CD4-positive, CD25-positive, alpha-beta regulatory T cell (primary cell): ENCODE measurements at places on chromosomes 12 and 14. TPM values are rescaled to one million over a fixed set of nuclear protein-coding genes. Genes with fewer than 3 reads are reported as not detected.
A peak's percentile ranks its signal among the peaks of the same experiment; 100 is the strongest.

Gene MYO1H
- total RNA-seq, result not detected

- no peak overlapping the region for H3K27ac ChIP-seq
- H3K4me1 ChIP-seq, result peaks cover 22% of the 10 kb centered on the region
- H3K4me3 ChIP-seq, result no peak overlapping the region
- no peak for DNase-seq
Measured at GRCh38 chr12:120125792-120126634, 9.5 kb upstream of the RAB35 start.

DNA sequence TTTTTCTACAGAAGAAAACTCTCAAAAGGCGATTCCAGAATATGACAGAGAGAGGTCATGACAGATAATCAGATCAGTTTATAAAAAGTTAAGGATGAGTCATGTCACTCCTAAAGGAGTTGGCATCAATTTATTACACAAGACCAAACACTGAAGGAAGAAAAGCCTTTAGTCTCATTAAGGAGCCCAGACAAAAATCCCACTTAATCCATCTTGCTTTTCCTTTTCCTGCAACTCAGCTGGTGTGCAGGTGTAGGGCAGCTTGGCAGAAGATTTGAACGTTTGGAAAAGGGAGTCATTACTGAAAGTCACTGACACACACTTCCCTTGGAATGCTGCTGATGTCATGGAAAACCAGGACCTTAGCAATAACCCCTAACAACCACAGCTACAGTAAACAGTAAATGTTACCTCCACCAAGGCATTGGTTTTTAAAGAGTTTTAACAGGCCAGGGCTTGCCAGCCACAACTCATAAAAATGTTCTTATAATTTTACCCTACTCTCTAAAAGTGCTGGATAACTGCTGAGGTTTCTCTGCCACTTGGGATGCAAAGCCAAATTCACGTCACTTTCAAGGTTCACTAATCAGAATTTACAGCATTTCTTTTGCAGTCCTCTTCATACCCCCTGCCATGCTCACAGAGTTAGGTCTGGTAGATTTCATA lies 320.6 kb downstream of the RAD51B start:
- H3K27me3 ChIP-seq, result no peaks in the 10 kb centered on the region
- H3K36me3 ChIP-seq, result no peaks in the 10 kb centered on the region
- peaks cover 5% of the 10 kb centered on the region for H3K4me1 ChIP-seq
- no peak overlapping the region for H3K4me3 ChIP-seq

- no peak for DNase-seq
- no peaks in the 10 kb centered on the region for H3K36me3 ChIP-seq
- no peak overlapping the region for H3K27ac ChIP-seq
- no peaks in the 10 kb centered on the region for H3K4me1 ChIP-seq
- no peaks in the 10 kb centered on the region for H3K27me3 ChIP-seq
- no peak overlapping the region for H3K4me3 ChIP-seq
Measured at GRCh38 chr14:78424311-78424710, 254.1 kb downstream of the NRXN3 start.

Gene TMEM253
- not detected for total RNA-seq

Gene CD4
- total RNA-seq, result 224 TPM

Gene TAS2R46
- total RNA-seq, result 2.8 TPM

DNA sequence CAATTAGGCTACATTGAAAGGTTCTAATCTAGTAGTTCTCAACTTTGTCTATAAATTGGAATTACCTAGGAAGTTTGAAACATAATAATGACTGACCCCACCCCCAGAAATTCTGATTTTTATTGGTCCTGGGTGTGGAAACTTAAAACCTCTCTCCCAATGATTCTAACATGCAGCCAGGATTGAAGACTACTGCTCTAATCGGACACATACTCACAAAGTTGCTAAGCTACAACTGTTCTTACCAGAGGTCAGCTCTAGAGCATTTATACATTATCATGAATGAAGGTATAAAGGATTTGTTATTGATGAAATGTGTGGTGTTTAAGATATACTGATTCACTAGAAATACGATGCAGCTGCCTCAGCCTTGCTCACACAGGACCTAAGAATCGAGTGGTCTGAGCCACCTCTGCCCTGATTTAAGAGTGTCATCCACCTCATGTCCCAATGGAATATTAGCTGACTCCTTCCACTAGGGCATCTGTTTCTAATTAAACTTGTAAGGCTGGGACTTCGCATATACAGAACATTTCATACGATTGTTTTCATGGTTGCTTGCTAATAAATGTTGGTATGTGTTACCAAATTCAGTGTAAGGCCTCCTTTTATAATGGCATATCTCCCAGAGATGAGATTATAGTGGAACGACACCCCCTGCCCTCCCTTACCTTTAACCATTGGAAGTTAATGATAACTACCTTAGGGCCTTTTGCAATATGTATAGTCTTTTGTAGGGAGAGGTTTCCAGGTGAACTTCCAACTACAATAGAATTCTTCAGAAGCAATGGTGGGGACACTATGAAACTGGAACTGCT lies 410.8 kb upstream of the PDE3A start:
- H3K27me3 ChIP-seq, result no peaks in the 10 kb centered on the region
- H3K36me3 ChIP-seq, result no peaks in the 10 kb centered on the region

Gene MYF5
- not detected for total RNA-seq

GRCh38 chr12:115382681-115383080 lies 698.7 kb upstream of the TBX3 start:
- DNase-seq, result no peak
- H3K27ac ChIP-seq, result no peak overlapping the region
- H3K27me3 ChIP-seq, result no peaks in the 10 kb centered on the region

DNA sequence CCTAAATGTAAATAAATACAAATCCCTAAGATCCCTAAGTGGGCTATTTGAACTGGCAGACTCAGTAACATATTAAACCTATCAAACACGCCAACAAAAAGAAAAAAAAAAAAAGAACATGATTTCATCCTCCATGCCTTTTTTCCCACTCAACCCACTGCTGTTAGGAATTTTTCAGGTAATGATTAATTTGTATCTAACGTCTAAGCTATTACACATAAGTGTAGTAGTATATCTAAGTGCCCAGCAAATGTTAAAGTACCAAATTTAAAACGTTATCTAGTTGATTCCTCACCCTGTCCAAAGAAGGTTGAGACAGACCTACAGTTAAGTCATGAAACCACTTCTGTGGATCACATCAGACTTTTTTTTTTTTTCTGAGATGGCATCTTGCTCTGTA lies 16.4 kb upstream of the ARID4A start:
- peak overlapping the region; percentile 80 for H3K27ac ChIP-seq
- H3K4me3 ChIP-seq, result peak overlapping the region; percentile 55
- DNase-seq, result no peak
- H3K27me3 ChIP-seq, result no peaks in the 10 kb centered on the region
- H3K4me1 ChIP-seq, result peaks cover 29% of the 10 kb centered on the region

GRCh38 chr12:64679487-64680001 lies 69.2 kb downstream of the RASSF3 start:
- peaks cover 2% of the 10 kb centered on the region for H3K36me3 ChIP-seq
- H3K4me3 ChIP-seq, result peak overlapping the region; percentile 68
- H3K27ac ChIP-seq, result peak overlapping the region; percentile 92
- DNase-seq, result peak; percentile 57

DNA sequence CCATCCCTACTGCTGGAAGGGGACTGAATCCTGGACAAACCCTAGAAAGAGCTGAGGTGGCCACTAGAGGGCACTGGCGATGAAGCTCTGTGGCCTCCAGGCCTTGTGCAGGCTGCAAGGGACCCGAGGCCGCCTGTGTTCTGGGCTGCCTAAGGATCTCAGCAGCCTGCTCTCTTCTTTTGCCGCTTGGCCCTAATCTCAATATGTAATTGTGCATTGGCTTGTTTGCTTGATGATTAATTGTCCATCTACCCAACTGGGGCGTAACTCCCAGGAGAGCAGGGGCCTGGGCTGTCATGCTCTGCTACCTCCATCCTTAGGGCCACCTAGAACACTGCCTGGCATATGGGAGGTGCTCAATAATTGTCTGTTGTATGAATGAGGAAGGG lies 73.8 kb downstream of the SYNE3 start:
- no peaks in the 10 kb centered on the region for H3K27me3 ChIP-seq
- no peak overlapping the region for H3K4me3 ChIP-seq
- DNase-seq, result peak; percentile 52
